ENCODE measurements at places on chromosomes 5 and 9. TPM values are rescaled to one million over a fixed set of nuclear protein-coding genes. Genes with fewer than 3 reads are reported as not detected.

- DNase-seq, result no peak
Observed at GRCh38 chr5:166708291-166708690, 1583.2 kb upstream of the WWC1 start.

- no peak for DNase-seq
Observed at GRCh38 chr5:88380332-88380731, 111.7 kb upstream of the TMEM161B start.

DNA sequence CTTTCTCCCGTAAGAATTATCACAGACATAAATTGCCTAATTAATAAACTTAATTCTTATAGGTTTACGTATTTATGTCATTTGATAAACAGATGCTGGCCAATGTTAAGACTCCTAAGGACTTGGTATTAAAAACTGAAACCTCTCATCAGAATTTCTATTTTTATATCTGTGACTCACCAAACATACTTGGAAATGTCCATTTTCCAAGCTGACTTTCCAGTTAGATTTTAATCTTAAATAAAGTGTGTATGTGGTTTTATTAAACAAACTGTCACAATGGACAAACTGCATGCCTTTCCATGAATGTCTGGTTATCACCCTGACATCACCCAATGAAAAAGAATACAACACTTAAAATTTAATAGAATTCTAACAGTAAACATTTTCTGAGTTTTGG is 12.6 kb upstream of the COL23A1 start:
- DNase-seq, result no peak

DNA sequence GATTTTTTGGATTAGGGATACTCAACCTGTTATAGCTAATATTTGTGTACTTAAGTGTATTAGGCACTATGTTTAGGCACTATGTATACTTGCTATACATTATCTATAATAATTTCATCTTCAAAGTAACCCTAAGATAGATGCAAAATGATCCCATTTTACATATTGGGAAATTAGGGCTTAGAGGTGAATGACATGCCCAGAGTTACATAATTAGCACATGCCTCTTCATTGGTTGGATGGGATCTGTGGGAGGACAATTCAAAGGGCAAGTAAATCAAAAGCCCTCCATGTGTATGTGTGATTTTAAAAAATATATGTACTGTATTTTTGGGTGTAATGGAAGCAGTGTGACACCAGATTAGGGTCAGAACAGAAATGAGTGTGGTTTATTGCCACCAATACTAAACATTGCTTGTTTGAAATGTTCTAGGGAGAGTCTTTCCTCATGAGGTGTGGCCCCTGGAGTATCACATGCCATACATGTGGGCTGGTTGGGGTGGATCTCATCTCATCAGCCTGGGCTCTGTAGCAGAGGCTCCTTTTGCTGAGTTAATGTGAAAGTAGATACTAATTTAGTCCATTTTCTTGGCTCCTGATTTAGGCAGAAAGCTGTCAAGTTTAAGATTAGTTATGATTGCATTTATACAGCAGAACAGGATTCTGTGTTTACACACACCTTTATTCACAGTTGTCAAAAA is 5.5 kb downstream of the C9orf85 start:
- DNase-seq, result no peak

- no peak for DNase-seq
Observed at GRCh38 chr5:36089989-36090388, 23.3 kb upstream of the UGT3A2 start.

DNA sequence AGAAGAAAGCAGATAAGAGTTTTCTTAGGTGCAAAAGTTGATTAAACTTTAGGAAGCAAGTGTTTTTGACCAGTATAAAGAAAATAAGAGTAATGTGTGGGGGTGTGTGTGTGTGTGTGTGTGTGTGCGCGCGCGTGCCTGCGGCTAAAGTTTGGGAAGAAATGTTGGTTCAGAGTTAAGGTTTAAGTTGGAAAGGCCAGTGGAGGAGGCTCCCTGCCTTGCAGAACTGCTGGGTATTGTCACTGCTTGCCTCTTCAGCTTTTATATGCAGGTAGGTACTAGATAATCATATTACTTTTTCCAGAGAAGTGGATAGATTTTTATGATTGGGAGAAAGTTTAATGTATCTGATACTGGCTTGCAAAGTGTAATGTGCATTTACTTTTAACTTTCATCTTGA is 2.0 kb downstream of the PIK3R1 start:
- DNase-seq, result no peak

- DNase-seq, result no peak
Observed at GRCh38 chr5:94849324-94849723, 230.9 kb downstream of the SLF1 start.

- no peak for DNase-seq
Observed at GRCh38 chr5:168874713-168875380, 295.7 kb upstream of the PANK3 start.

GLIPR2 gene
- 8.8 TPM for total RNA-seq

SHOC1 gene
- total RNA-seq, result not detected

OR1J2 gene
- not detected for total RNA-seq

SMIM15 gene
- 34.0 TPM for total RNA-seq

SLC6A3 gene
- not detected for total RNA-seq

NFIL3 gene
- total RNA-seq, result 32.5 TPM

RLN2 gene
- total RNA-seq, result 1.2 TPM

PCA3 gene
- total RNA-seq, result not detected

All from naive thymus-derived CD4-positive, alpha-beta T cell (primary cell).